ENCODE measurements at places on chromosomes 4 and X.

DNA sequence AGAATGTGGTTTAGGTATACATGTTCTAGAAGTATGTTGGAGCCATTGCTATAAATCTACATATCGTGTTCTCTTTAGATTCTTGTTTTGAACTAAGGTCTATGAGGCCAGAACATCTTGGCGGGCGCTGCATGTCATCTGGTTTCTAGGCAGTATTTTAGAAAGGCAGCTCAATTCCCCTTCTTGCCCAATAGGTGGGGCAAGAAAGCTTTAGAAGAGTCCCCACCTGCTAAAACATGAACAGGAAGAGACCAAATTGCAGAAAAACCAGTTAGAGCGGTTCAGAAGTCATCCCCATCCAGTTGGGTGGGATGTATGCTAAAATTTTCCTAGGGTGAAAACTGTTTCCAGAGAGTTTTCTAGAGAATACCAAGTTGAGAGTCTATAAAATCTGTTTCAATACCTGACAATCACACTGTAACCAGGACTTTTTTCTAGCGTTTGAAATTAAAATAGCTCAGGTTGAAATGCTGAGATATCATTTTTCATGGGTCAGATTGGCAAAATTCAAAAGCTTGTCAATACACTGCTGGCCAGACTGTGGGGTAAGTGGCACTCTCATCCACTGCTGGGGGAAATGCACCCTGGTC, 17.5 kb upstream of the SH3KBP1 start:
- no peak for DNase-seq

- DNase-seq = no peak
These were observed 8.5 kb upstream of the NUDT6 start for GRCh38 chr4:122930862-122931261.

GRCh38 chrX:12685541-12685940, 105.7 kb upstream of the PRPS2 start:
- no peak for DNase-seq

GRCh38 chrX:123803331-123803983, 56.4 kb upstream of the XIAP start:
- DNase-seq = no peak

DNA sequence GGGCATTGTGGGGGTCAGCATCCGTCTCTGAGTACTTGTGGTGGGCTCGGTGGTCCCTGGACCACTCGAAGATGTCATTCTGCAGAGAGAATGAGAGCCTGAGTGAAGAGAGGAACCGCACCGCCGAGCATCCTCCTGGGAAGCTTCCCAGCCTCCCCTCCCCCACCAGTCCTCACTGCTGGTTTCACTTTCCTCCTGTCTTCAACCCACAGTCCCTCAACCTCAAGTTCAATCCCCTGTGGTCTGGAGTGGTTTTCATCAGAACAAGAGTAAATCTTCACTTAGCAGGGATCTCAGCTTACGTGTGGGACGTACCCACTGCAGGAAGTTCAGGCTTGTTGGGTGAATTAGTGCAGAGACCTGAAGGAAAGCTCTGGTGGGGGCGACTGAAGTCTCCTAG, 117.8 kb downstream of the SCD5 start:
- DNase-seq = no peak
